AG10803 (cell line): ENCODE measurements at places on chromosomes 6 and 20.
A peak's percentile ranks its signal among the peaks of the same experiment; 100 is the strongest.

DNA sequence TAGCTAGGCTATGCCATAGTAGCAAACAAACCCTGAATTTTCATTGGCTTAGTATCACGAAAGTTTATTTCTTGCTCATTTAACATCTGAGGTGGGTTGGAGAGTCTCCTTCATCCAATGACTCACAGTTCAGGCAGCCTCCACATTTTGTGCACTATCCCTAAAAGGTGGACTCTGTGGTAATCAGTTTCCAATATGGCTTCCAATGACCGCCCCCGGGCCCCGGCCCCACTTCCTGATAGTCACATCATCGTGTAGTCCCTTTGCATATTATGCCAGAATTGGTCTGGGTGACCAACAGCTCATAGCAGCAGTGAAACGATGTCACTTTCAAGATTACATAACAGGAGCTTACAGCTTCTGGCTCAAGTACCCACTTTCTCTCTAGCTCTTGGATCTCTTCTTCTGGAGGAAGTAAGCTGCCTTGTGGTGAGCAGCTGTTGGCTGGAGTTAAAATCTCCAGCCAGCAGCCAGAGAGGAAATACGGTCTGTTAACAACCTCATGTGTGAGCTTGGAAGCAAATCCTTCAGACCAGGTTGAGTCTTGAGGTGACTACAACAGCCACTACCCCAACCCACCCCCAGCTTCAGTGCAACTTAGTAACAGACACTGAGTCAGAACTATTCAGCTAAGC, 7.8 kb downstream of the HCRTR2 start:
- peak; percentile 8 for DNase-seq

- DNase-seq: no peak
Measured at GRCh38 chr6:3433005-3433404, 23.8 kb downstream of the SLC22A23 start.

DNA sequence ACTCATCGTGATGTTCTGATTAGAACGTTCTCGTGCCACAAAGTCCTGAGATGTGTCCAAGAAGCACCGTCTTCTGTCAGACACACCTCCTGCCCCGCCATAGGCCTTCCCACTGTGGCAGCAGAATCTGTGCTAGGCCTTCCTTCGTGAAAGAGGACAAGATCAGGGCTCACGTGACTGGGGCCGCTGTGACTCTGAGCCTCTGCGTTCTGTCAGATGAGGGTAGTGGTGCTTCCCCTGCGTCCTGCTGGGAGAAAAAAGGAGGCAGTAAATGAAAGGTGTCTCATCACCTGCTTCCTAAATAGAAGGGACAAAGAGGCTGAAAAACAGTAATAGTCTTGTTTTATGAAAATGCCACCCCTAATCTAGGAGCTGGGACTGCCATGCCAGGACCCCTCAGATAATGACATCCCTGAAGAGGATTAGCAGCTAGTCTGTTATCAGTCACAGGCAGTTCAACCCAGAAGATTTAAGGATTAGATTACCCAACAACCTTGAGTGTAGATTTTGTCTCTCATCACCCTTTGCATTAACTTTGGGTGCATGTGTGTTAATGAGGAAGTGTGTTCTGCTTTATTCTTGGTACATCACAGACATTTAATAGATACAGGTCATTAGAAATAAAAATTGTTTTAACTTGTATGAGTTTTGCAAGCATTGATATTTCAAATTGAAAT, 4.1 kb downstream of the DNAJC5 start:
- DNase-seq: no peak

DNA sequence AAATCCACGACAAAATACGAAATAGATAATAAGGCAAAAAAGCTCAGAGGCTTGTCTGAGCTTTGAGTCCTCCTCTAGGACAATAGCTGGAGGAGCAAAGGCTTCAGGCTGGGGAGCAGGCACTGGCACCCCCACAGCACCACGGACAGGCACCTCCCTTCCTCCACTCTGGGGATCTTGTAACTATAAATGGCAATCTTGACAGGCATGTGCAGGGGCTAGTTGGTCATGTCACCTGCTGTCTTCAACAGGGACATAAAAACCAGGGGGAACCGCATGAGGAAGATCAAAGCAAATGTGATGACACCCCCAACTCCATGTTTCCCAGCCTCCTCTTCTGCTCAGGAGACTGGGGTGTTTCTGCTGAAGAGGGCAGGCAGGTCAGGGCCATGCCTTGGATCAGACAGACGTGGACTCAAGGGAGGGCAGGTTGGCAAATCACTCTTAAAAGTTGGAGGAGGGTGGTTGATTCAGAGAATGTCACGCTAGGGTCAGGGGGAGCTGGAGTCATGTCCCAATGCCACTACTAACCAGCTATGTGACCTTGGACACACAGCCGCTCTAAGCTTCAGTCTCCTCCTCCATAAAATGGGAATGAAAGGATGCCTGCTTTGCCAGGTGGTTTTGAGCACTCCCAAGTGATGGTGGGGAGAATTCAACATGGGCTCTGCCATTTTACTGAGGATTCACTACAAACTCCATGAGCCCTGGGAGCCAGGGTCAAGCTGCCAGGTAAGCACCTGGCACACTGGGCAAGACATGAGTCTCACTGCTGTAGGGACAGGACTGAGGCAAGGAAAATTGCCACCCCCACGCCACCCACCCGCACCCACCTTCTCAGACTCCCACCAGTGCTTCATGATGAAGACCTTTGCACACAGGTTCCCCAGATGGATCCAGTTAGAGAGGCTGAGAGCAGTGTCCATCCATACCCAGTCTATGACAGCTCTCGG, 48.0 kb downstream of the NPEPL1 start:
- DNase-seq: no peak

DNA sequence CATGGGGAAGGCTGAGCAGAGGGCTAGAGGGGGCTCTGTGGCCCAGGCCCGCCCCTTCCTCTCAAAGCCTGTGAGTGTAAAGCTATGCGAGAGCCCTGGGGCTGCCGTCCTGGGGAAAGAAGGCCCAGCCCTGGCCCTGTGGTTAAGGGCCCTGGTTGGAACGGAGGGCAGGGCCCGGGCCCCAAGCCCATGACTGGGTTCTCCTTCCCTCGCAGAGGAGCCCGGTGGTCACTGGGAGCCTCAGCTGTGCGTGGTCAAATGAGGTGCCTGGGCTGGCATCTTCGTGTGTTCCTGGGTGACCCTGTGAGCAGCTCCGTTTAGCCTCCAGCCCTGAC, 56.0 kb downstream of the SMOC2 start:
- no peak for DNase-seq

DNA sequence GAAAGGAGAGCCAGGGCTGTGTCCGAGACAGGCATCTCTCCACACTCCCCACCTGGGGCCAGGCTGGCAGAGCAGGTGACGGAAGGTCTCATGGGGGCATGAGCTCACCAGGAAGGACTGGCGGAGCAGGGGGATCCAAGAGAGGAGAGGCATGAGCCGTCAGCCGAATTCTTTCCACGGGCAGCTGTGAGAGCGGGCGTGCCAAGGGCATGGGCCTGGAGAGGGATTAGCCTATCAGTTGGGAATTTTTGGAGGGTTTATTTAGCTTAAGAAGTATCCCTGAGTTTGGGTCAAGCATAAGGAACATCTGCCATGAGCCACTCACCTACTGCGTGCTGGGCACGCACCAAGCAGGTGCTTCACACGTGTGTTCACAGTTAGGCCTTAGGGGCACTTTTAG, 60.2 kb upstream of the ZNFX1 start:
- DNase-seq: no peak

DNA sequence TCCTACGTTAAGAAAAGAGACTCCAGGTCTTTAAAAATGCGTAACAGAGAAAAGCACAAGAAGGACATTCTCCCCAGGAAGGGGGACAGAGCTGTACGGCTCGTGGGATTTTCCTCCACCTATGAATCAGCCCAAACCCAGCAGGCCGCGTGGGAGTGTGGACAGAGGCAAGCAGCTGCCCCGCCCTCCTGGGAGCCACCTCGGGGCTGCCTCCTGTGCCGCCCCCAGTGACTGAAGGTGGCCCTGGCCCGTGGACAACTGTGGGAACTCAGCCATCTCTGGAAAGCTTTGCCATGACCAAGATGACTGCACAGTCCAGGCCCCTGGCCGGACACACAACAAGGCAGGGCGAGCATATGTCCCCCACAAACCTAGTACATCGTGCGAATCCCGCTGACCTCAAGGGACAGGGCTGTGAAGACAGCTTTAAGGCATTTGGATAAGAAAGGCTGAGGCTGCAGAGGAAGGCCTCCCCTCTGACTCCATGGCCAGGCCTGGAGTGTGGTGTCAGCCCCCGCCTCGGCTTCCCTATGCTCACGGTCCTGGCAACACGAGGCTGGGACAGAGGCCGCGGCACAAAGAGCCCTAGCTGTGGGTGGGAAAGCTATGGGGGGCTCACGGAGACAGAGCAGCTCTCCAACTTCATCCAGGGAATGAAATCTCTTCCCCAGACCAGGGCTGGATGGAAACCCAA, 26.9 kb downstream of the PXDC1 start:
- peak; percentile 32 for DNase-seq

- DNase-seq: no peak
Measured at GRCh38 chr6:52790861-52791260, 12.8 kb downstream of the GSTA1 start.
